ENCODE measurements at places on chromosomes 4 and X. TPM values are rescaled to one million over a fixed set of nuclear protein-coding genes. Genes with fewer than 3 reads are reported as not detected.

The CPLX1 gene
- total RNA-seq = 2.7 TPM

The WDFY3 gene
- total RNA-seq = 49.5 TPM

The RASL11B gene
- total RNA-seq = 0.26 TPM

The AFF1 gene
- 150 TPM for total RNA-seq

The ADH1C gene
- total RNA-seq = 271 TPM

The UGT2B17 gene
- 534 TPM for total RNA-seq

The PDCL2 gene
- not detected for total RNA-seq

The CENPE gene
- total RNA-seq = 1.9 TPM

The TACR3 gene
- not detected for total RNA-seq

The CXXC4 gene
- total RNA-seq = 4.2 TPM

The POU4F2 gene
- not detected for total RNA-seq

The C4orf46 gene
- total RNA-seq = 2.4 TPM

The MAMLD1 gene
- total RNA-seq = 1.0 TPM

The ZCCHC18 gene
- 0.55 TPM for total RNA-seq
